ENCODE measurements at places on chromosomes 2 and 18.
A peak's percentile ranks its signal among the peaks of the same experiment; 100 is the strongest.

DNA sequence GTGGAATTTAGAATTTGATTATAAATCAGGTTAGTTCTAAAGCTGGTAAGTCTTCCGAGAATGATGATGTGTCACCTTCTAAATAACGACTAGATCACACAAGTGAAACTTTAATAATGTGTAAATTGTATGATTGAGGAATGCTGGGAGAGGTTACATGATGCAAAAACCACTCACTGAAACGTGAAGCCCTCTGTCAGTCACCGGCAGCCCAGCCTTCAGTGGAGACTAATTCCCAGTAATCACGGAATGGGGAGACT, 45.9 kb upstream of the ROCK2 start:
- DNase-seq, result no peak

DNA sequence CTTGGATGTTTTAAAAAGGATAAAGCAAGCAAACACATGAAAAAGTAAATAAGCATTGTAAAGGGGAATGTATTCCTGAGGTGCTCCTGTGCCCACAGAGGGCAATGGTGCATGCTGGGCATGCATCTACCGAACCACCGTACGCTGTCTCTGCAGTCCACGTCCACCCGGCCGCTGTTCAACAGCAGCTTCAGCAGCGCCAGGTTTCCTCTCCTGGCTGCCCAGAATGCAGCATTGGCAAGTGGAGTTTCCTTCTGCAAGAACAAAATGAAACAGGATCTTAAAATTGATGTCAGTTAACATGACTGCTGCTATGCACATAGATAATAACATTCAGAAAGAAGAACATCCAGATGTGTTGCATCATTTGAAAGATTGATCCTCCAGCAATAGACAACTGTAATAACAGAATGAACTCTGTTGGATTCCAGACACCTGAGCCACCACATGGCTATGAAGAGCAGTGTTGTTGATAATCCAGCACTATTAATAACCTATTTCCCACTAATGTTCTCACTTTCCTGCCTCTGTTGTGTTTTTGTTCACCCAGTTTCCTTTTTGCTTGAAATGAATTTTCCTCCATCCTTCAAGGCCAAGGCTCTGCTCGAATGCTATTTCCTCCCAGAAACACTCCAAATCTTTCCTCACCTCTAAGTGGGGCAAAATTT, 13.6 kb downstream of the ANKRD29 start:
- DNase-seq, result no peak

DNA sequence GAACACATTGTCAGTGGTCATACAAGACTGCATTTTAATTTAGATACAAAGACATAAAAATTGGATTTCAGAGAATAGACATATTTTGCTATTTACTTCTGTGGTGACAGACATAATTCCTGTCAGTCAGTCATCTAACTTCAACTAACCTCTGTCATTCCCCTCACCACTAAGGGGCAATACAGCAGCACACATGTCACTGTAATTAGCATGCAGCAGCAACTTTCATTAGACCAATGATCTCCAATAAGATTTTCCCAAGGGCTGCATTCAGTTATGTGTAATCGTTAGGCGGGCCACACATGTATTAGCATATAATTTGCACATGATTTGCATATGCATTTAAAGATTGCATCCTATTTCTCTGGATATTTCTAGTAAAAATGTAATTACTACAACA, 624.5 kb downstream of the NR4A2 start:
- DNase-seq, result no peak

DNA sequence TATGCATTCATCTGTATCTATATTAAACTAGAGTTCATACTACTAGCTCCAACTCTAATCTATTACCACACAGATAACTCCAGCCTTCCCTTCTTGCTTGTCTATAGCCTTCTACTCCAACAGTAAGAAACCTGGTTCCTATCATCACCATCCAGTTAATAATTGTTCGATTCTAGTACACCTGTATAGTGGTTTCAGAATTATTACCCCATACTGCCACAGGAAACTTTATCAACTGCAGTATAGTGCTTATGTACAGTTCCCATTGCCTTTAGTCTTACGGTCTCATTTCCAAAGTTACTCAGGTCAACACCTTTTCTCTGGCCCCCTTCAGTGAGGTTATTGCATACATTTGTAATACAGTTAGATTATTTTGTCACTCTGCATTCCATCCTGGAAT, 14.5 kb downstream of the METTL8 start:
- DNase-seq, result no peak

DNA sequence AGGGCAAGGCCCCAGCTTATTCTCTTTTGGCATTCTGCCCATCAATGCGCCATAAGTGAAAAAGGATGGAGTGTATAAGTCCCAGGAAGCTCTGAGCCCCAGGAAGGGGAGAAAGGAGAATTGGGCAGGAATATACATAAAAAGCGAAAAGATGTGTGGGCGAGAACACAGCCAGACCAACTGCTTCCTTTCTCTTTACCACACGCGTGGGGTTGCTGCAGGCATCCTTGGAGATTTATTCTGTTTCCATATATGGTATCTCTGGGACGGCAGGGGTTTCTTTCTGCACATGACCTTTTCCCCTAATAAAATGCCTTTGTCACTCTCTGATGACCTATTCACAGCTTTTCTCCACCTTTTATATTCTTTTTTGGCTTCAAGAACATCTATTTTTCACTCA, 440.5 kb downstream of the NBAS start:
- DNase-seq, result no peak

GRCh38 chr2:26268213-26268612, 23.5 kb downstream of the HADHB start:
- no peak for DNase-seq

DNA sequence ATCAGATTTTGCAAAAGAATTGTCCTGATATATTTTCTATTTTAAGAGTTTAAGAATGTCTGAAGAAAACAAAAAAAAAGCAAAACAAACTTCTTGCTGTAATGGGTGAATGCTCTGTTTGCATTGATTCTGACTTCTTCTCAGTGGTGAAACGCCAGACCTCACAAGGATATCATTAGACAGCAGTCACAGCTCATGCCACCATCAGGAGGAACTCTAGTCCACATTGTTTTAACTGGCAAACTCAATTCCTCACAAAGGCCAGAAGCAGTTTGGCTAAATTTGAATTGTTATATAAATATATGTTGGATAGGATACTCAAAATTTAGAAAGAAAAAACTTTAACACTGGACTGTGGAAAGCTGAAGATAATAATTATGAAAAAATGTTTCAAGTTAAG, 89.4 kb downstream of the DOK6 start:
- DNase-seq, result no peak

DNA sequence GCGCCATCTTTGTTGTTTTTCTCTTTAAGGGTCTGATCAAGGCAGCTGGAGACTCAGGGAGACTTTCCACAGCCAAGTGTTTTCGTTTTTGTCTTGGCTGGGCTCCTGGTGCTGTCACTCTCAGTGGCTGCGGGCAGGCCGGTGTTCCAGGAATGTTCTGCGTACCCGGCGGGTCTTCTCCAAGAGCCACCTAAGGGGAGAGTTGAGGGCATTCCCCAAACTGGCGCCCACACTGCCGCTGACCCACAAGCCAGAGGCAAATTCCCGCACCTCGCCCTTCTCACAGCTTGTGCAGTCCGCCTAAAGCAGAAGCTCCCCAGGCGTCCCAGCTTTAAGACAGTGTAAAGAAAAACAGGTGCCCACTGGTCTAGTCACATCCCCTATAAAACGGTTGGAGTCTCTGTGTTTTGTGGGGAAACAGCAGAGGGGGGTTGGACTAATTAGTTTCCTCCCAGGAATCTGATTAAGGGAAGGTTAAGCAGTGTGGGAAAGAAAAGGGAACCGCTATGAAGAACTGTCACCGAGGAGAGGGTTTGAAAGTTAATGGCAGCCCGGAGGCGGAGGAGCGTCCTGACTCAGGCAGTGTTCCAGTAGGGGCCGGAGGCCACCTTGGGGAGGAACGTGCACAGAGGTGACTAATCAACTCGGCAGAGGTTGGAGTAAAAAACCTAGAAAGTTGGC, 224.5 kb downstream of the SLC4A3 start:
- DNase-seq, result no peak

DNA sequence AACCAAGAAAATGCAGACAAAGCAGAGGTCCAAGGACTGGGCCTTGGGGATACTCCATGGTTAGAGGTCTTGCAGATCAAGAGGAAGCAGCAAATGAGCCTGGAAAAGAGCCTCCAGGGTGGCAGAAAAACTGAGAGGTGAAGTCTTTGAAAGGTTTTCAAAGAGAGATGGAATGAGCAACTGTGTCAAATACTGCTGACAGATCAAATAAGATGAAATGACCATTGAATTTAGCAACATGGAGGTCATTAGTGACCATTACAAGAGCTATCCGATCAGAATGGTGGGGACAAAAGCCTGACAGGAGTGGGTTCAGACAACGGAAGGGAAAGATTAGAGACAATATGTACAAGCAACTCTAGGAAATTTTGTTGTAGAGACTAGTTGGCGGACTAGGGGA, 1.5 kb downstream of the CLHC1 start:
- DNase-seq, result no peak

- no peak for DNase-seq
Observed at GRCh38 chr2:125185691-125186270, 1160.7 kb downstream of the CNTNAP5 start.

DNA sequence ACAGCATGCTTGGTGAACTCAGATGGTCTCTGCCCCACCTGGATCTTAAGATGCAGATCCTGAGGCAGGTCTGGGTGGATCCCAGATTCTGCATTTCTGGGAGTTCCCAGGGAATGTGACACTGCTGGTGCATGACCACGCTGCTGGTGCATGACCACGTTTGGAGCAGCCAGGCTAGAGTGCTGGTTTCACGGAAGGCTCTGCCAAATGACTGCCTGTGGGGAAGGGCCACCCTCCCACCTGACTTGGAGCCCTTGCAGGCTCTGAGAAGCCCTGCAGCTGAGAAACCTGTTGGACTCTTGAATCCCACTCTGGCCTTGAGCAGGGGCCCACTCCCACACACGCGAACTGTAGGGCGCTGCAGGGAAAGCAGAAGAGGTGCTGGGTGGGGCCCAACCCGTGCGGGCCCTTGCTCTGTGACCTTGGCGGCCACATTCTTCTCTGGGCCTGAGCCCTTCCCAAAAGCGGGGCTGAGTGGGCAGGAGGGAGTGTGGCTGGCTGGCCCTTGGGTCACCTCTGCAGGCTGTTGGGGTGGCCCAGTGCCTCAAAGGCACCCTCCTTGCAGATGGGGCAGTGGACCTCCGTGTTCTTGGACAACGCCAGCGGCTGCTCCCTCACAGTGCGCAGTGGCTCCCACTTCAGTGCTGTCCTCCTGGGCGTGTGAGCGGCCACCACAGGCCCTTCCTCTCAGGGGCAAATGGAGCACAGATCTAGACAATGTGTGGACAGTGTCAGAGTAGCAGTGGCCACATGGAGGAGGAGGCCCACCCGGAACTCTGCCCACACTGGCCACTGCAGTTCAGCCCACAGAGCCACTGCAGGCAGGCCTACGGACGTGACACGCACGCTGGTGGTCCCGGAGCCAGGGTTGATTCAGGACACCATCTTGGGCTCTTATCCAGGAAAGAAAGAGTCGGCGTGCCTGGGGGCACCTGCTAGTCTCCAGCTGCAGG, 7.9 kb downstream of the ERFE start:
- no peak for DNase-seq

GRCh38 chr2:15832849-15833680, 107.3 kb upstream of the MYCN start:
- DNase-seq, result no peak

- no peak for DNase-seq
Observed at GRCh38 chr18:74828200-74828599, 230.5 kb downstream of the ZNF407 start.

- DNase-seq, result no peak
Observed at GRCh38 chr18:2480536-2480935, 90.8 kb downstream of the METTL4 start.

DNA sequence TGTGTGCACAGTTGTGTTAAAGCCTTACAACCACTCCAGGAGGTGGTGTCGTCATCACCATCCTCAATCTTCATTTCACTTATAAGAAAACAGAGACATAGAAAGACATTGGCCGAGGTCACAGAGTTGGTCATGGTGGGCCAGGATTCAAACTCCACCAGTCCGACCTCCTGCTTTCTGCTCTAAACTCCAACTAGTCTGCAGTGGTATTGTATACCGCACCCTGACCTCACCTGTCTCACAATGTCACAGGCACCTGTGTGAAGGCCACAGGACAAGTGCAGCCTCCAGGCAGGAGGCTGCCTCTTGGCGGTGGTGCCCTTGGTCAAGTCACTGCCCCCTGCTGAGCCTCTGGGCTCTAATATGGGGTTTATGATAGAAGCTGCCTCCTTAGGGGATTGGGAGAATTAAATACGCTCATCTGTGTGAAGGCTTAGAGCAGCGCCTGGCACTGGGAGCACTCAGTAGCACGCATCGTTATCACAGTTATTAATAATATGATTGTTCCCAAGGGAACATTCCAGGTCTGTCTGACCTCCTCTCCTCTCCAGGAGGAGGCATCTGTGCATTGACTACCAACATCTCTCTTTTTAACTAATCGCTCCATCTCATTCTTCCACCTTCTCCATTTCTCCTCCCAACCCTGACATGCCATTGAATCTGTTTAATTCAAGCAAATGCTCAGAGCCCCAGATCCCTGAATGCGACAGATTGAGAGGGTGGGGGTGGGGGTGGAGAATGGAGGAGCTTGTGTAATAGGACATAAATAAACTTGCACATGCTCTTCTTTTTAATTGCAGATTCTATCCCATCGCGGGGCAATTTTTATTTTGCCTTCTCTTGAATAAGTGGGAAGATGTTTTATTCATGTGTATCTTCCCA, 112.7 kb downstream of the MCFD2 start:
- no peak for DNase-seq

DNA sequence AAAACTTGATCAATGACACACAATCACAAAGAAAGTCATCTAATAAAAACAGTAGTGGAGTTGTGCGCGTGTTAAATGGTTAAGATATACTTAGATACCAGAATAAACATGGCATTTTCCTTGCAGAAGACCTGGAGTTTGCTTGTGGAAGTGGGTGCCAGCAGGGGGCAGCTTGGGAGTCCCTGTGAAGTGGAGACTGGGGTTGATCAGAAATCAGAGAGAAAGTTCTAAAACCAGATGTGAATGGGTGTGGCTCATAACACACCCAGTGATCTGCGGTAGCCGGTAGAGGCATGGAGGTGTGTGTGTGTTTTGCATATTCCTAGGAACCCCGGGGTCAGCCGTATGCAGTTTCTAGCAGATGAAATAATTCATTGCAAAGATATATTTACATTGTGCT, 300.1 kb upstream of the TRIB2 start:
- DNase-seq, result peak; percentile 61

DNA sequence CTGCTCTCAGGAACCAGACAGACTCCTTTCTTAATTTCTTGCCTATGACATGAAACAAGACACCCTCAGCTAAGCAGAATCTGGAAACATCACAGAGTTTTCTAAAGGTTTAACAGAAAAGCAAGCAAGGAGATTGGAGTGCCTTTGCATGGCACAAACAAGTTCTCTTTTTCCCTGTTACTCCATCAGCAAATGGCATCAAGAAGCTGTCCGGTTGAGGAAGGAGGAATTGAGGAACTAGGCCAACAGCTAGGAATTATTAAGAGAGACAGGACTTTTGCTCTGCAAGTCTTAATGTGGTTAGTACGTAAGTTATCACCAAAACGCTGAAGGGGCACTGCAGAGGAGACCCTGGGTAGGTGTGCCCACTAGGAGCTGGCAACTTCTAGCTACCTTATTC, 53.2 kb downstream of the NEB start:
- DNase-seq, result no peak

GRCh38 chr2:212157012-212157411, 381.6 kb downstream of the ERBB4 start:
- DNase-seq, result no peak

- DNase-seq, result no peak
Observed at GRCh38 chr18:40313030-40313642, 1641.9 kb upstream of the PIK3C3 start.
